Naive thymus-derived CD8-positive, alpha-beta T cell (primary cell): ENCODE measurements at places on chromosomes 2 and 18.

- peaks cover 12% of the 10 kb centered on the region for H3K27me3 ChIP-seq
- no peak for DNase-seq
- H3K4me3 ChIP-seq, result no peak overlapping the region
- H3K4me1 ChIP-seq, result no peaks in the 10 kb centered on the region
- no peaks in the 10 kb centered on the region for H3K36me3 ChIP-seq
Measured at GRCh38 chr2:239871481-239872435, 153.4 kb downstream of the NDUFA10 start.

DNA sequence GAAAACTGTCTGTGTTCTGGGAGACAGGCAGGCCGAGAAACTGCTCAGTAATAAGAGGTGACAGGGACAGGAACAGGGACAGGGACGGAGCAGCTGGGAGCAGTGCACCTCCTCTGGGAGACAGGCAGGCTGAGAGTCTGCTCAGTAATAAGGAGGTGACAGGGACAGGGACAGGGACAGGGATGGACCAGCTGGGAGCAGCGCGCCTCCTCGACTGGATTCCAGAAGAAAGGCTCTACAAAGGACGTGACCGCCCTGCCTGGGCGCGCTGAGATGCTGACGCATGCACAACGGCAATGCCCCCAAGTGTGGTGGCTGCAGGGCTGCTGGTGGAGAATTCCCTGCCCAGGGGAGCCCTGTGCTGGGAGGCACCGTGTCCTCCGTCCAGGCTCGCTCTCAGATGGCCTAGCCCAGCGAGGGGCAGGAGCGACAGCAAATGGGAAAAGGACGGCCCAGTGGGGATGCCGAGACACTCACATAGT, 44.2 kb upstream of the PXDN start:
- peak overlapping the region; percentile 94 for H3K27ac ChIP-seq
- no peaks in the 10 kb centered on the region for H3K36me3 ChIP-seq
- H3K4me3 ChIP-seq, result no peak overlapping the region
- no peak for DNase-seq

GRCh38 chr2:128263902-128264331, 54.8 kb downstream of the HS6ST1 start:
- H3K27ac ChIP-seq, result no peak overlapping the region
- no peaks in the 10 kb centered on the region for H3K4me1 ChIP-seq
- H3K36me3 ChIP-seq, result peaks cover 4% of the 10 kb centered on the region
- H3K4me3 ChIP-seq, result no peak overlapping the region

- H3K4me3 ChIP-seq, result no peak overlapping the region
- no peaks in the 10 kb centered on the region for H3K27me3 ChIP-seq
- H3K4me1 ChIP-seq, result no peaks in the 10 kb centered on the region
- no peak for DNase-seq
- no peak overlapping the region for H3K27ac ChIP-seq
Measured at GRCh38 chr2:109457366-109457765, 156.4 kb downstream of the SEPTIN10 start.

DNA sequence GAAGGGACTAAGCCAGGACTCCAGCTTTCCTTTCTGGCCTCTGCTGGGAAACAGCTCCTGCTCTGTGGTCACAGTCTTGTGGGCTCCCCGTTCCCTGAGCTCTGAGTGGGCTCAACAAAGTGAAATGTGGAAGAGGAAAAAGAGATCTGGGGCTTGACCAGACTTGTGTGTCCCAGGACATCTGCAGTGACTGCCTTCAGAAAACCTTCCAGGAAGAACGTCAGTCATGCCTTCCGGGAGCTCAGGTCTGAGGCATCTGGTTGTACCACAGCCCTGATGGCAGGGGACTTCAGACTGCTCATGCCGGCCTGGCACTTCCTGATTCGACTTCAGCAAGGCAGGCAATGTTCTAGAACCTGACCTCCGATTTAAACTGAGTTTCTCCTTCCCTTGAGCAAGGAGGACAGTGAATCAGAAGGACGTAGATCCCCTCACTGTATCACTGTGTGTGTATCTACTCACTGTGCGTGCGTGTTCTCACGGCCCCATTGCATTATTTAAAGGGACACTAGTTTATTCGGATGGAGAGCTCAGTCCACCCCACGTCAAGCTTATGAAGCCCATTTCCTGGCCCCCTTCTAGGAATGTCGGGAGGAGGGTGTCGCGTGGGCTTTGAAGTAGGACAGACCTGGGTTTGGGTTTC, 548 bp upstream of the FBLN7 start:
- H3K36me3 ChIP-seq, result peaks cover 9% of the 10 kb centered on the region
- H3K4me1 ChIP-seq, result peaks cover 10% of the 10 kb centered on the region
- H3K27me3 ChIP-seq, result peaks cover 25% of the 10 kb centered on the region
- H3K4me3 ChIP-seq, result peak overlapping the region; percentile 85

GRCh38 chr2:172100935-172101820, 1.5 kb downstream of the DLX2 start:
- no peaks in the 10 kb centered on the region for H3K36me3 ChIP-seq
- H3K4me3 ChIP-seq, result peak overlapping the region; percentile 72
- DNase-seq, result no peak
- peak overlapping the region; percentile 80 for H3K27ac ChIP-seq

GRCh38 chr2:11876436-11876835, 130.0 kb downstream of the LPIN1 start:
- DNase-seq, result no peak
- H3K4me3 ChIP-seq, result no peak overlapping the region
- no peaks in the 10 kb centered on the region for H3K36me3 ChIP-seq
- peaks cover 2% of the 10 kb centered on the region for H3K27me3 ChIP-seq
- H3K27ac ChIP-seq, result no peak overlapping the region
- no peaks in the 10 kb centered on the region for H3K4me1 ChIP-seq

GRCh38 chr2:149827585-149828126, 240.1 kb upstream of the MMADHC start:
- no peaks in the 10 kb centered on the region for H3K4me1 ChIP-seq
- H3K36me3 ChIP-seq, result no peaks in the 10 kb centered on the region
- no peak overlapping the region for H3K27ac ChIP-seq
- no peak overlapping the region for H3K4me3 ChIP-seq
- no peak for DNase-seq

DNA sequence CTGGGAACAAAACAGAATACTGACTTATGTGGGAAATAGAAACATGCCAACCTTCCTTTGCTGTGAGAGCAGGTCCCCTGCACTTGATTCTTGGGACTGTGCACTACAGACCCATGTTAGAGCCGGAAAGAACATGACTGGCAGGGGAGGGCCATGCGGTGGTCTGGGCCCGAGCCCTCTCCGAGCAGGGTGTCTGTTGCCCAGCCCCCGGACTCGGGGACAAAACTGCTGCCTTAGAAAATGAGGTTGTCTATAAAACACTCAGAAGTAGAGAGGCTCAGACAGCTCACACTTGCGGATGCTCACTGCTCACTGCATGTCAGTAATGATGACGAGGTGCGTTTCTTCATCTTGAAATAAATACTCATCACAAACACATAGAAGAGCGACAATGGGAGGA, 270.7 kb upstream of the HDAC4 start:
- no peaks in the 10 kb centered on the region for H3K4me1 ChIP-seq
- H3K27me3 ChIP-seq, result no peaks in the 10 kb centered on the region
- H3K27ac ChIP-seq, result no peak overlapping the region
- H3K36me3 ChIP-seq, result no peaks in the 10 kb centered on the region
- no peak for DNase-seq

DNA sequence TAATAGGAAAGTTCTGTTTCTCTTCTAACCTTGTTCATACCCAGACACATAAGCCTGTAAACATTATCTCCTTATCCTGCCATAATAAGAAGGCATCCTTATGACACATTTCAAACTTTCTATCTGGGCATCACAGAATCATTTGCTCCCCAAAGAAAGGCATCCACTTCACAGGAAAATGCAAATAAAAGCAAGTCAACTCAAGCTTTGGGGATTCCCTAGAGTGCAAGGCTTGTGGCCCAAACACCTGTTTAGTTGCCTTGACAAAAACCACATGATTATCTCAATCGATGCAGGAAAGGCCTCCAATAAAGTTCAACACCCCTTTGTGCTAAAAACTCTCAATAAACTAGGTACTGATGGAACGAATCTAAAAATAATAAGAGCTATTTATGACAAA, 195.7 kb upstream of the GALNT5 start:
- no peak overlapping the region for H3K27ac ChIP-seq
- H3K4me3 ChIP-seq, result no peak overlapping the region
- DNase-seq, result no peak
- no peaks in the 10 kb centered on the region for H3K36me3 ChIP-seq
- H3K4me1 ChIP-seq, result no peaks in the 10 kb centered on the region

DNA sequence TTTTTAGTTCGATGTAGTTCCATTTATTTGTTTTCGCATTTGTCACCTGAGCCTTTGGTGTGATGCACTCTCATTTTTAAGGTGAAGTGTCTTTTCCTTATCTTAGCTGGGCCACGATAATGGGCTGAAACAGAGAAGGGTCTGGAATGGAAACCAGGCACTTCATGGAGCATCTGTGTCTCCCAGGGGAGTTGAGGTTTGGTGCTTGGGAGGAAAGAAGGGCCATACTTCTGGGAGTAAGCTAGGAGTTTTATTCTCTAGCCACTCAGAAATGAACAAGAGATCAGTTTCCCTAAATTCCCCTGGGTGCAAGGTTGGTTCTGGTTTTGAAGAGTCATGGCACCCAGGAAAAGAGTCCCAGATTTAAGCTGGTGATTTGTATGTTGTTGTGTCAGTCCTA, 179.4 kb upstream of the CXCR4 start:
- H3K36me3 ChIP-seq, result no peaks in the 10 kb centered on the region
- H3K4me1 ChIP-seq, result peaks cover 14% of the 10 kb centered on the region
- no peak for DNase-seq
- peak overlapping the region; percentile 71 for H3K27ac ChIP-seq
- H3K4me3 ChIP-seq, result no peak overlapping the region

DNA sequence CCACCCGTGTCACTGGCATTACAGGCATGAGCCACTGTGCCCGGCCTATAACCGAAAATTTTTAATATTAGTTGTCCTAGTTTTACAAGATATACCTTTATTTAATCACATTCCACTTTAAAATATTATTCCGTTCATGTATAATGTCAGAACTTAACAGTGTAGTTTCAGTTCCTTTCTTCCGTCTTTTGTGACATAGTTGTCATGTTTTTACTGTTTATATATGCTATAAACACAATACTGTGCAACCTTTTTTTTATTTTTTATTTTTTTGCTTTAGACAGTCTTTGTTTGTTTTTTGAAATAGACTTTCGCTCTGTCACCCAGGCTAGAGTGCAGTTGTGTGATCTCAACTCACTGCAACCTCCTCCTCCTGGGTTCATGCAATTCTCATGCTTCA, 129.5 kb upstream of the TTC27 start:
- H3K27ac ChIP-seq, result no peak overlapping the region
- no peaks in the 10 kb centered on the region for H3K4me1 ChIP-seq
- no peaks in the 10 kb centered on the region for H3K27me3 ChIP-seq
- DNase-seq, result no peak
- H3K4me3 ChIP-seq, result no peak overlapping the region
- peaks cover 88% of the 10 kb centered on the region for H3K36me3 ChIP-seq

- H3K27ac ChIP-seq, result no peak overlapping the region
- no peaks in the 10 kb centered on the region for H3K36me3 ChIP-seq
- peaks cover 3% of the 10 kb centered on the region for H3K27me3 ChIP-seq
- no peaks in the 10 kb centered on the region for H3K4me1 ChIP-seq
- no peak for DNase-seq
- no peak overlapping the region for H3K4me3 ChIP-seq
Measured at GRCh38 chr2:238915596-238915995, 67.7 kb downstream of the TWIST2 start.

GRCh38 chr2:23380562-23381065, 4.4 kb upstream of the KLHL29 start:
- no peaks in the 10 kb centered on the region for H3K36me3 ChIP-seq
- peaks cover 24% of the 10 kb centered on the region for H3K4me1 ChIP-seq
- H3K27me3 ChIP-seq, result peaks cover 11% of the 10 kb centered on the region

DNA sequence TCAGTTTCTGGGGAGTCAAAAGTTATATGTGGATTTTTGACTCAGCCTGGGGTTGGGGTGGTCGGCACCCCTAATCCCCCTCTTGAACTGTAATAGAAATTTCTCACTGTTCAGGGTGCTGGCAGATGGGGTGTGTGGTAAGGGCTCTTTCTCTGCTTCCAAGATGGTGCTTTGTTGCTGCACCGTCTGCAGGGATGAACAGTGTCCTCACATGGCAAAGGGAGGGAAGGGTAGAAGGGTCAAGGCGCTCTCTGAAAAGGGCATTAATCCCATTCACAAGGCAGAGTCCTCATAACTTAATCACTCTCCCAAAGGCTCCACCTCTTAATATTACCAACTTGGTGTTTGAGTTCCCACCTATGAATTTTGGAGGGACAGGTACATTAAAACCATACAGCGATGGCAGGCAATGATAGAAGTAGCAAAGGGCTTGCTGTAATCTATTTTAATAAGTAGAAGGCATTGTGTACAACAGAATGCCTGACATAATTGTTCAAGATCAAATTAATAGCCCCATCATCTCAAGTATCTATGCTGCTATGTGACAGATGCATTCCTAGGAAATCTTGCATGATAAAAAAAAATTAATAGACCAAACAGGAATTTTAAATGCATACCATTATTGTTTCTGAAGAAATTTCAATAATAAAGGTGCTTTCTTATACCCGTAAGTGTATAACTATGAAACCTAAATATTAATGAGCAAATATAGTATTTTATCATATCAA, 28.1 kb downstream of the MMADHC start:
- H3K4me3 ChIP-seq, result no peak overlapping the region
- no peaks in the 10 kb centered on the region for H3K36me3 ChIP-seq
- no peaks in the 10 kb centered on the region for H3K27me3 ChIP-seq
- no peak overlapping the region for H3K27ac ChIP-seq
- DNase-seq, result no peak

GRCh38 chr2:216678098-216678465, 17.3 kb downstream of the IGFBP5 start:
- no peaks in the 10 kb centered on the region for H3K36me3 ChIP-seq
- no peak for DNase-seq
- H3K27me3 ChIP-seq, result peaks cover 5% of the 10 kb centered on the region

GRCh38 chr18:73959352-73959751, 188.3 kb downstream of the FBXO15 start:
- H3K4me1 ChIP-seq, result no peaks in the 10 kb centered on the region
- no peak for DNase-seq
- H3K27ac ChIP-seq, result no peak overlapping the region

DNA sequence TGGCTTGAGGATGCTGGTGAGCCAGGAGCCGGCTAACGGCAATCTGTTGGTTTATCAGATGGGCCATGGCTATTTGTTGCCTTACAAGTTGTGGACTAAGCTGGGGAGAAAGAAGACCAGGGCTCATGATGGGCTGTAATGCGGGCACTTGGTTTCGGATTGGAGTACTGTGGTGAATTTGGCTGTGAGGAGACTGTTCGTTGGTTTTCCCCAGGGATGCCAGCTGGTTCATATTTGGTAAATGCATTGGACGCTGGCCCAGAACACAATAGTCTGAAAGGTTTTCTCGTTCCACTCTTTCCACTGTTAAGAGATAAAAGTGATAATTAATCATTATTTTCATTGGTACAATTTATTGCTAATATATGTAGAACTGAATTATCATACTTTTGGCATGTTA, 108.9 kb downstream of the SATB2 start:
- DNase-seq, result no peak
- peaks cover 3% of the 10 kb centered on the region for H3K27me3 ChIP-seq
- no peaks in the 10 kb centered on the region for H3K4me1 ChIP-seq
- no peak overlapping the region for H3K4me3 ChIP-seq

GRCh38 chr2:48712151-48712550, 43.4 kb downstream of the LHCGR start:
- H3K4me1 ChIP-seq, result no peaks in the 10 kb centered on the region
- H3K36me3 ChIP-seq, result no peaks in the 10 kb centered on the region
- no peak overlapping the region for H3K27ac ChIP-seq
